ENCODE measurements at places on chromosomes 16 and 17.
A peak's percentile ranks its signal among the peaks of the same experiment; 100 is the strongest.

DNA sequence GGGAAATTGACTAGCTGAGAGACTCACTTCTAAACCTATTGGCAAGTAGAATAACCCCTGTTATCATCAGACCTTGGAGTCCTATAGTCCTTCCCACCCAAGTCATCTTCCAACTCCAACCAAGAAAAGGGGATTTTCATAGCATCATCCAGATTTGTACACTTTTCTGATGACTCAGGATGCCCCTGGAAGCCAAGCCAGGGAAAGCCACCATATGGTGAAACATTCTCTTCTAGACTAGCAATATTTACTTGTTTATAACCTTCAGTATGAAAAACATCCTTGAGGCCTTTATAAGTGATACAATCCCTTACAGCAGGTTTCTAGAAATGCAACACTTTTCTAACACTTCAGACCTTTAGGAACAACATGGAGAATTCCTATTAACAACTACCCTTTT, 618.8 kb upstream of the CDH11 start:
- DNase-seq = no peak

GRCh38 chr16:35193956-35194355, 1734.5 kb downstream of the TP53TG3F start:
- DNase-seq = no peak

DNA sequence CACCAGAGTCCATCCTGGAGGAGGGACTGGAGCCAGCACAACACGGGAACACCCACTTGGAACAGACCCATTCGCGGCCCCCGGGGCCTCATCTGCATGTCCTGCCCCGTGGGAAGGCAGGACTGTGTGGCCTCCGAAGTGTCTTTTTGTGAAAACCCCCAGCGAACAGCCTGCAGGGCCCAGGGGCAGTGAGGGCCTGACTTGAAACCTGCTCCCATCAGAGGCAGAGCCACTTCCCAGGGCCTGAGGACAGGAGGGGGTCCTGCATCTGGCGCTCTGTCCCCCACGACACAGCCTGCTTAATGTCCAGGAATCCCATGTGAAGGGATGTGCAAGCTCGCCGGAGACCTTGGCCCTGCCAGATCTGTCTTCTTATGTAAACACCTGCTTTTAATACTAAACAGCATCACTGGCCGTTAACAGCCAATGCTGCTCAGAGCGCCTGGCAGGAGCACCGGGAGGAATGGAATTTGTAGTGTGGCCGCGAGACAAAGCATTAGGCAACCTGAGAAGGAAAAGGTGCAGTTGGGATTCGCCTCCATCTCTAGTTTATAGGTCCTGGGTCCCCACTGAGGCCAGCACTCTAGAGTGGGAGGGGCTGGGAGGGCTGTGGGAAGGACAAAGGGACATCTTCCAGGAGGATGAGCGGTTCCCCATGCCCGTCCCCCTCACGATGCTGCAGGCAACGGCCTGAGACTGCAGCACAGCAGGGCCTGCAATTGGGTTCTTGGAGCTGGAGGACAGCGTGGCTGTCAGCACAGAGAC, 9.6 kb upstream of the EVPL start:
- DNase-seq = no peak

GRCh38 chr16:47966325-47966724, 189.5 kb downstream of the ABCC12 start:
- no peak for DNase-seq

DNA sequence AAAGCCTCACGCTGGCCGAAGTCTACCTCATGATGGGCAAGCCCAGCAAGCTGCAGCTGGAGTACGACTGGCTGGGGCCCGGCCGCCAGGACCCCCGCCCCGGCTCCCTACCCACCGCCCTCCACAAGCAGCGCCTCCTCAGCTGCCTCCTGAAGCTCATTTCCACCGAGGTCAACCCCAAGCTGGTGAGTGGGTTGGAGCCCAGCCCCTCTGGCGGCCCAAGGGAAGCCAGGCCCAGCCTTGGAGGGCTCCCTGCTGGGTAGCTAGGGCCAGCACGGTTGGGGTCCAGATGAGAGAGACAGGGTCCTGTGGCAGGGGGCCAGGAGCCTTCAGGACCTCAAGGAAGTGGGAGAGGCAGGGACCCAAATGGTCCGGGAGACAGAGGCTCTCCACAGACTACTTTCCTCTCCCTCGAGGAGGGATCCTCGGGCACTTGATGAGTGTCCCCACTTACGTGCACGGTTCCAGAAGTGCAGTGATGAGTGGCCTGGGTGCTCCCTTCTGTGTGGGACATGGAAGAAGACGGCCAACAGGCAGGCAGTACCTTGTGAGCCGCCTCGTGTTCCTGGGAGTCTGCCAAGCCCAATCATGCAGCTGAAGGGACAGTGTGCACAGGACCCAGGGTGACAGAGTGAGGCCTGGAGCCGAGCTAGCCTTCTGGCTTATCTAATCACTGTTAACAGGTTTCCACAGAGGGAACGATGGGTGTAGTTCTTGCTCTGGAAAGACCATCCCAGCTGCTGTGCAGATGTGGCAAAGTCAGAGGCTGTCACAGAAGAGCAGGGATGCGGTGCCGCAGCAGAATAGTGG, 21.1 kb upstream of the JPT2 start:
- DNase-seq = no peak

DNA sequence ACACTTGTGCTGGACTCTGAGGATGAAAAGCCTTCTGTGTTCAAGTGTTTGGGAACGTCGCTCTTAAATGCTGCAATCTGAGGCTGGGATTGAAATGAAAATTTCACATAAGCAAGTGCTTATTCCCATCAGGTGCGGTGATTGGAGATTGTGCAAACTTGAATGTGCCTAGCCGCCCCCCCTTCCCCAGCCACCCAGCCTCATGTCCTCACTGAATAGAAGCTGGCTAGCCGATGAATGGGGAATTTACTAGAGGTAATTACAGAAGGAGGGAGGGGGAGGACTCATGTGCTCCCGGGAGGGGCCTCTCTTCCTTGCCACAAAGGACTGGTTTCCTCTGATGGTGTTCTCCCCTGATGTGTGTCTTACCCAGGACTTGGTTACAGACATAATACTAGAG, 544.8 kb upstream of the EEF2KMT start:
- DNase-seq = no peak

DNA sequence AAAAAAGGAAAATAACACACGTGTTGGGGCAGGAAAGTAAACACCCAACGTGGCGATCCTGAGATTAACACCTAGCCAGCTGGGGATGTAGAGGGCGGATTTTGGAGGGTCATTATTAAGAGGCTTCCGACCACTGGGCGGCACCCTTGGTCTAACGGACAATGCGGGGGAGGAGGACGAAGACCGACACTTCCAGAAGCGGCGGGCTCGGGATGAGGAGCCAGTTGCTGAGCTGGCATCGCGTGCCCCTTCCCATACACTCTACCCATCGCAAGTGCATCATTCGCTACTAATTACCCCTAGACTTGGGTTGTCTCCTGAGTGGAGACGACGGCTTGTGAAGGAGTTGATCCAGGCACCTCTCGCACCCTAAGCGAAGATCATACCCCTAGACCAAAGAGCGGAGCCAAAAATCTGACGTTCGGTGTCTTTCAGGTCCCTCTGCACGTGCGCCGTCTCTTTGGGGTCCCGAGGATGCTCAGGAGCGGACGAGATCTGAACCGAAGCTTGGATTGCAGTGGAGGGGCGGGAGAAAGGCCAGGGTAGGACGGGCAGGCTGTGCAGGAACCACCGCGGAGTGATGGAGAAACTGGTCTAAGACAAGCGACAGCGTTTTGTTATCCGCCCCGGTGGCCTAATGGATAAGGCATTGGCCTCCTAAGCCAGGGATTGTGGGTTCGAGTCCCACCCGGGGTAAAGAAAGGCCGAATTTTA, 17.6 kb downstream of the ZNF213 start:
- peak; percentile 83 for DNase-seq

Measured in CD4-positive, alpha-beta T cell treated with Interferon alpha-2 for 1 hour (primary cell).